H9 (cell line): ENCODE measurements at places on chromosomes 1 and 21. TPM values are rescaled to one million over a fixed set of nuclear protein-coding genes. Genes with fewer than 3 reads are reported as not detected.
A peak's percentile ranks its signal among the peaks of the same experiment; 100 is the strongest.

GRCh38 chr1:150567717-150568593 is 11.5 kb downstream of the MCL1 start:
- H3K27ac ChIP-seq: peak overlapping the region; percentile 99
- H3K36me3 ChIP-seq: peaks cover 19% of the 10 kb centered on the region
- H3K4me1 ChIP-seq: peaks cover 14% of the 10 kb centered on the region
- peak overlapping the region; percentile 70 for H3K4me3 ChIP-seq
- DNase-seq: peak; percentile 94
- no peaks in the 10 kb centered on the region for H3K27me3 ChIP-seq

- no peak overlapping the region for H3K4me3 ChIP-seq
- no peaks in the 10 kb centered on the region for H3K36me3 ChIP-seq
- H3K27me3 ChIP-seq: no peaks in the 10 kb centered on the region
- no peak overlapping the region for H3K27ac ChIP-seq
These were observed 6.5 kb upstream of the ATP1A2 start for GRCh38 chr1:160108888-160109662.

ADAMTS4 gene
- 7.0 and 9.1 TPM in 2 replicates for total RNA-seq

- H3K27ac ChIP-seq: no peak overlapping the region
- no peak overlapping the region for H3K4me3 ChIP-seq
- no peaks in the 10 kb centered on the region for H3K27me3 ChIP-seq
These were observed 15.1 kb upstream of the PCP4 start for GRCh38 chr21:39852021-39852721.

DNA sequence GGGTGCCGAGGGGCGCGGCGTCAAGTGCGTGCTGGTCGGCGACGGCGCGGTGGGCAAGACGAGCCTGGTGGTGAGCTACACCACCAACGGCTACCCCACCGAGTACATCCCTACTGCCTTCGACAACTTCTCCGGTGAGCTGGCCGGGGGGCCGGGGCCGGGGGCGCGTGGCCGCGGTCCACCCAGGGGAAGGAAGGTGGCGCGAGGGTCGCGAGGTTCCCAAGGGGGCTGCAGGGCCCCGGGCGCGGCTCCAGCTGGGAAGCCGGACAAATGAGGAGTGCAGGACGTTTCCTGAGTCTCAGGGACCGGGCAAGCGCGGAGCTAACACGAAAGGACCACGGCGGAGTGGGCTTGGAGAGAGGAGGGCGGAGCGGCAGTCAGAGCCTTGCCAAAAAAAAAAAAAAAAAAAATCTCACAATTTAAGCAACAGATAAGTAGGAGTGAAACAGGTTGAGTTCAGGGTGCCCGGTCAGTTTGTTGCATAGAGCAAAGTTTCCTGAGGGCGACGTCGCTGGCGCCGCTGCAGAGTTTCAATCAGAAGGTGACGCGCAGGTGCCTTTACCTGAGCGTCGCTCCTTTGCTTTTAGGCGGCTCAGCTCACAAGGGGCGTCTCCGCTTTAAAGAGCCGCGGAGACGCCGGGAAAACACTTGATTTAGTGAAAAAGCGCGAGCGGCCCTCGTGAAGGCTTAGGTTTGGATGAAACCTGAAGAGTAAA is 750 bp downstream of the RHOU start:
- no peak overlapping the region for H3K27ac ChIP-seq
- DNase-seq: peak; percentile 57
- H3K27me3 ChIP-seq: no peaks in the 10 kb centered on the region; the same call in 1 of the 2 replicates
- H3K36me3 ChIP-seq: no peaks in the 10 kb centered on the region
- H3K4me3 ChIP-seq: peak overlapping the region; percentile 78

GRCh38 chr1:203645996-203646395 is 19.4 kb downstream of the ATP2B4 start:
- no peaks in the 10 kb centered on the region for H3K27me3 ChIP-seq
- H3K4me1 ChIP-seq: 0 out of 2 replicates have a peak, but pooled peaks cover 2% of the 10 kb centered on the region
- H3K36me3 ChIP-seq: no peaks in the 10 kb centered on the region
